ENCODE measurements at places on chromosomes 5 and 9.

- DNase-seq = no peak
Measured at GRCh38 chr9:128903871-128904620, 16.7 kb upstream of the PHYHD1 start.

GRCh38 chr5:163846512-163846911 is 341.1 kb downstream of the MAT2B start:
- DNase-seq = no peak

DNA sequence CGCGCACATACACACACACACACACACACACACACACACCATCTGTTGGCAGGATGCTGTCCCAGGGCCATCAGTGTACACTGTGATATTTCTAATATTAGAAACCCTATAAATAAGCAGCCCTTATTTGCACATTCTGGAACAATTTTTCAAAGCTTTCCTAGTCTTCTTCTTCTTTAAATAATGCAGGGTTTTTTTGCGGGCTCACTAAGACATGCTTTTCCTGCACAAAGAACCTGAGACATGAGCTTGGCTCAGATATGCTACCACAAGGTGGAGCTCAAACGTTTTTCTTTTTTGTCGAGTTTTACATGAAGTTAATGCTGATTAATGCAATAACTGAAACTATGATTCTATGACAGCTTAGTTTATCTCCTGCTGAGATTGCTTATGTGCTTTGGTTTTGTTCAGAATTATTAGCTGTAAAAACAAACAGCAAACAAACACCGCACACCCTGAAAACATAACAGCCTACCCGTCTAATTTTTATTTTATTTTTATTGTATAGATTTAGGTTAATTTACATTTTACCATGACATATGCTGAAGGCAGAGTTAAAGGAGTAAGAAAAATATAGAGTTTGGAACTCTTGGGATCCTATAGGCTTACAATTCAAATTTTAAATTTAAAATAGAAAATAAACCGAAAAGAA is 95.8 kb downstream of the ALDH1A1 start:
- DNase-seq = peak; percentile 89

DNA sequence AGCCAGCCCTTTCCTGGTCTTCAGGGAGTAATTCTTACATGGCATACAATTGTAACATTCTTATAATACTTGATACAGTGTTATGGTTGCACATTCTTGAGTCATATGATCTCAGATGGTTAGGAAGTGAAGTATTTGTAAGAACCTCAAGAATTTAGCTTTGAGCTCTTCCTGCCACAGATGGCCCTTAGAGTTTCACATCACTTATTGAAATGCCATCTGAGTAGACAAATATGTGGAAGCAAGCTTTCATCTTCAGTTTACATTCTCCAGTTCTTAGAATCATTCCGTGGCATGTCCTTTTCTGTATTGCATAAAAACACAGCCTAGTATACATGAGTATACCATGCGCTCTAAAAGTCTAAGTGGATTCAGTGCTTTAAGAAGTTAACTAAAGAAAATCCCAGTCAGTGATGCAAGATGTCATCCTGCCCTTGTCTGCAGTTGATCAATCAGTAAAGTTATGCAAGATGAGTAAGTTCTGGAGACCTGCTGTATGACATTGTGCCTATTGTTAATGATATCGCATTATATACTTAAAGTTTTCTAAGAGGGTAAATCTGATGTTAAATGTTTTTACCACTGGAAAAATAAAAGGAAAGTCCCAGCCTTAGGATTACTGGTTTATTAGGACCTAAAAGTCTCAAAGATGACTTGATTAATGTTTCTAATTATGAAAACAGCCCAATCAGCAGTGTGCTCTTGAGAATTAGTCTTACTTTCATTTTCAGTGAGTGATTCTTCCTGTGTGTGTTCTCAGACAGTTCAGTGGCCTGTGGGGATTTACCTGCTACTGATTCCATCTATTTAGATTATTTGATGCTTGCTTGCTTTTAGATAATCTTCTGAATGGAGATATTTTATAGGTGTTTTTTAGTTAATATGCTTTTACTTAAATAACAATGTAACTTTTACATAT is 29.4 kb downstream of the RHOBTB3 start:
- DNase-seq = peak; percentile 56

GRCh38 chr5:135741040-135741439 is 93.4 kb upstream of the SLC25A48 start:
- no peak for DNase-seq

DNA sequence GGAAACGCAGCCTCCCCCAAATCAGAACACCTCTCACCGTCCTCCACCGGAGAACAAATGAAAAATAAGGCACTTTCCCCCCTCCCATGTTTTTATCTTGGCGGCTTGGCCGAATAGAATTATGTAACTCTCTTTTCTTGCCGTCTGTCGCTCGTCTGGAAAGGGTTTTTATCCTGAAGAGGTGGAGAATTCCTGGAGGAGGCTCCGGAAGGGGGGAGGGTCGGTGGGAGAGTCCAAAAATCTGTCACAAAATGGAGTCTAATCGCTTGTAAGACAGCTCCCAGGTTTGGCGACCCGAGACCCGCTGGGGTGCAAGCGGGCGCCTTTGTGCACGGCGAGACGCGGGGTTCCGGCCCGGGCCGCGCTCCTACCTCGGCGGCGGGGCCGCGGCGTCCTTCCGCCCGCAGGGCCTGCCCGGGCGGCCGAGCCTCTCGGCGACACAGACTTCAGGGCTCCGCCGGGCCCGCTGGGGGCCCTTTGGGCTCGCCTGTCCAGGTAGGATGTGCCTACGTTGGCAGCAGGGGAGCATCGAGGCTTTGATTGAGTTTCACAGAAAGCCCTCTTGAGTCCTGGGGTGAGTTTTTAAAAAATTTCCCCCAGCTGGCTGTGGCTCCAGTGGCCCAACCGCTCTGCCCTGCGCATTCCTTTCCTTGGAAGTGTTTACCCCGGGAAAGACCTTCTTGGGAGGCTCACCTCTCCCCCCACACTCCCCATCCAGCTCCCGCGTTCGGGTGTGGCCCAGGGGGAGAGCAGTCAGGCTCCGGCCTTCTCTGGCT is 5.0 kb downstream of the LMX1B start:
- peak; percentile 61 for DNase-seq

DNA sequence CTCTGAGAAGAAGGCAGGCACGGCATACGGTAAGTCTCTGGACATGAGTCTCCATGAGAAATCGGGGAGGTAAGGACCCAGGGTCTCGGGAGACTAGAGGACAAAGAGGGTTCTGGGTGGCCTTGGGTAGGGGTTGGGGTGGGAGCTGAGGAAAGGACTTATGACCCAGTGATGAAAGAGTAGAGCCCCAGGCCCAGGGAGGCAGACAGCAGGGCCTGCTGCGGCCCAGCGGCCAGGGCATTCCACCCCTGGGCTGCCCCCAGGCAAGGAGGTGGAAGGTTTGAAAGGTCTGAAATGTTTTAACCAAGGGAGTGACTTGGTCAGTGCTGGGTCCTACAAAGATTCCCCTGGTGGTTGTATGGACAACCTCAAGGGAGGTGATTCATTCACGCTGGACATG is 89.1 kb downstream of the CRB2 start:
- DNase-seq = no peak

DNA sequence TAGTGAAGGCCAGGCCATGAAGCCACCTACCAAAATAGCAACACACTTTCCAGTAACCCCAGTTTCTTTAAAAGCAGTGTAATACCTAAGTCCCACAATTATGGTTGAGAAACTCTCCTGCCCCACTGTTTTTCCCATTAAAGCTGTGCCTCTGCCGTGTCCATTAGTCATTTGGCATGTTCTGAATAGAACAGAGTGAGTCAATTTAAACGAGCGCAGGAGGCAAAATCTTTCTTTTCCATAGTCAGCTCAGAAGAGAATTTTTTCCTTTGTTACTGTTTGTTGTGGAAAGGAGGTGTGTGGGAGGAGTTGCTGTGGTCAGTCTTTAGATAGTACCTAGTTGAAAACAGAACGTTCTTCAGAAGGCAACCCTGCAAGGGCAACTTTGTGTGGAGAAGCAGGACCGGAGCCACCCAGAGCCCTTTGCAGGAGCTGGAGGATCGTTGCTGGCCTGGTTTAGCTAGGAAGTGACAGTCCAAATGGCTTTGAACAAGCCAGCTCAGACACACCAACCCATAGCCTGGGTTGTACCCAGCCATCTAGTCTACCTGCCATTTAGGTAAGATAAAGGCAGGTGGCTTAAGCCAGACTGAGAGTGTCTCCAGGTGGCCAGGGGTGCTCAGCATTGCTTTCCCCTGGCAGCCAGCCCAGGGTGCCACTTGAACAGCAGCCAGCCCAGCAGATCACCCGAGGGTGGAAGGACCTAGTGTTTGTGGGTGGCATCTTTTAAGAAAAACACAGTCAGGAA is 30.4 kb downstream of the GADD45G start:
- DNase-seq = no peak

DNA sequence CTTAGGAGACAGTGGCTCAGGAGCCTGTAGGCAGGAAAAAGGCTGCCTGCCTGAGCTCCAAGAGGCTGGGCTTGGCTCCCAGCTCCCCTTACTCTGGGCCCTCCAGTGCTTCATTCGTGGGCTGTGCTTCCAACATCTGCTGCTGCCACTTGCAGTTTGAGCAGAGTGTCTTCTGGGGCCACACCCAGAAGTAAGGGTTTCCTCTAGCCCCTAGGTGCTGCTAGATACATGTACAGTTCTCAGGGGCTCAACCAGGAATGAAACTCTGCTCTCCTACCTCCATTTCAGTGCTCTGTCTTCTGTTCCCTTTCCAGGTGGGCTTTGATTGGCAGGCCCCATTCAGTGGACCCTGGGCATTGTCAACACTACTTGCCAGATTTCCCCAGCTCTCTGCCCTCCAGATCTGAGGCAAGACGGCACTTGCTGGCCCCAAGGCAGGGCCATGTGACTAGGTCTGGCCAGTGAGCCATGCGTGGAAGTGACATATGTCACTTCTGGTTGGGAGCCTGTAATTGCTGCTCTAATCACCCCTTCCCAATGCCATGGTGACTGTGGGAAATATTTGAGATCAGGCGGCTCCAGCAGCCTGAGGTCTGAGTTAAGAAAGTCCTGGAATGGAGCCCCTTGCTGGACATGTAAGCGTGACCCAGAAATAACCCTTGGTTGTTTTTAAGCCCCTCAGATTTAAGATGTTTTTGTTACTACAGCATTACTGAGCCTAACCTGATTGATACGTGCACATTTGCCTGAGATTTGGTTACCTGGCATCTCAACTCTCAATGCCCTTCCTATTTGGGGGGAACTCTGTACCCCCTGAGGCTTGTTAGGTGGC is 9.4 kb upstream of the BOD1 start:
- peak; percentile 64 for DNase-seq

- DNase-seq = peak; percentile 78
Measured at GRCh38 chr5:60945813-60946187, 795 bp downstream of the NDUFAF2 start.

- no peak for DNase-seq
Measured at GRCh38 chr5:114636271-114636670, 274.4 kb downstream of the KCNN2 start.

DNA sequence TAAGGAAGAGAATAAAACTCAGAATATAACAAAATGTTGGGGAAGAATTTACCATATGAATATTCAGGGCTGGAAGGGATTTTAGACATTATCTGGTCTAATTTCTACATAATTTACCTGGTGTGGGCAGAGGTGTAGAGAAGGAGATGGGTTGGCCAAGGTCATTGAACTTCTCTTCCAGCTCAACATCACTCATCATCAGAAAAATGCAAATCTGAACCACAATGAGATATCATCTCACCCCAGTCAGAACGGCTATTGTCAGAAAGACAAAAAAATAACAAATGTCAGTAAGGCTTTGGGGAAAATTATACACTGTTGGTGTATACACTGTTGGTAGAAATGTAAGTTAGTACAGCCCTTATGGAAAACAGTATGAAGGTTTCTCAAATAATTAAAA is 121.7 kb downstream of the PTTG1 start:
- no peak for DNase-seq

- no peak for DNase-seq
Measured at GRCh38 chr9:94779693-94780290, 53.3 kb downstream of the AOPEP start.

DNA sequence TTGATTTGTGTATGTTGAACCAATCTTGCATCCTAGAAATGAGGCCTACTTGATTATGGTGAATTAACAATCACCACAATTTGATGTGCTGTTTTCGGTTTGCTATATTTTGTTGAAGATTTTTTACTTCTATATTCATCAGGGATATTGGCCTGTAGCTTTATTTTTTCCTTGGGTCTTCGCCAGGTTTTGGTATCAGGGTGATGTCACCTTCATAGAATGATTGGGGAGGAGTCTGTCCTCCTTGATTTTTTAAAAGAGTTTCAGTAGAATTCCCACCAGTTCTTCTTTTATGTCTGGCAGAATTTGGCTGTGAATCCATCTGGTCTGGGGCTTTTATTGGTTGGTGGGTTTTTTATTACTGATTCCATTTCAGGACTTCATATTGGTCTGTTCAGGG is 115.2 kb downstream of the CPLANE1 start:
- no peak for DNase-seq

GRCh38 chr9:68871236-68871635 is 142.7 kb downstream of the PRKACG start:
- DNase-seq = no peak

- no peak for DNase-seq
Measured at GRCh38 chr9:136823136-136824046, 15.6 kb downstream of the RABL6 start.

DNA sequence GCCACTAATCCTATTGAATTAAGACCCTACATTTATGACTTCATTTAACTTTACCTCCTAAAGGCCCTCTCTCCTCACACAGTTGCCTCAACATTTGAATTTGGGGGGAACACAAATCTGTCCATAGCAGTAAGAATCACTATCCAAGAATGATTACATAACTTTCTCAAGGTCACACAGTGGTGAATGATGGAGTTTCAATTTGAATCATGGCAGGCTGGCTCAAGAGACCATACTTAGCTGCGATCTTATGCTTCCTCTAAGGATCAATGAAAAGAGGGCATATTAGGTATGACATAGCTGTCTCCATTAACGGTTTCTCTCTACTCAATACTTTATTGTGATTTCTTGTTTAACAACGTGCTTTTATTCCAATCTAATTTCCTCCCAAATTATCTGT is 44.1 kb upstream of the PDE4D start:
- no peak for DNase-seq

GRCh38 chr5:176881816-176882566 is 17.2 kb downstream of the HK3 start:
- no peak for DNase-seq

- DNase-seq = no peak
Measured at GRCh38 chr5:142425286-142426065, 100.7 kb upstream of the SPRY4 start.

DNA sequence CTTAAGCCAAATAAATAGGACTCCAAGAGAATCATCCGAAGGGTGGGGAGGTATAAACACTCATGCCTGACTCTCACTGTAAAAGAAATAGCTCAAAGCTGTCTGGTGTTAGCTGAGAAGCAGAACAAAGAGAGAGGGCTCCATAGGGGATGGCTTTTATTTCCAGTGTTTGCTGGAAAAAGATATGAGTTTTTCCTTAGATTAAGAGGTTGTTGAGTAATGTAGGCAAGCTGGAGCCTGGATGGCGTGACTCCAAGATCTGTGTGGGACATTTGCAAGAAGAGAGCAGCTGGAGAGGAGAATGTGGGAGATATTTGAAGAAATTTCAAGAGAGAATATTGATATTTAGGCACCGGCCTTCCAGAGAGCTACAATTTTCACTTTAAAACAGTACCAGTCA is 793.7 kb upstream of the RGMB start:
- DNase-seq = no peak

Measured in eye (tissue), 1 donor.